WERI-Rb-1 (cell line): ENCODE measurements at places on chromosomes 12 and 14.
A peak's percentile ranks its signal among the peaks of the same experiment; 100 is the strongest.

GRCh38 chr14:100535287-100536120 is 51.7 kb downstream of the BEGAIN start:
- peak; percentile 3 for DNase-seq

DNA sequence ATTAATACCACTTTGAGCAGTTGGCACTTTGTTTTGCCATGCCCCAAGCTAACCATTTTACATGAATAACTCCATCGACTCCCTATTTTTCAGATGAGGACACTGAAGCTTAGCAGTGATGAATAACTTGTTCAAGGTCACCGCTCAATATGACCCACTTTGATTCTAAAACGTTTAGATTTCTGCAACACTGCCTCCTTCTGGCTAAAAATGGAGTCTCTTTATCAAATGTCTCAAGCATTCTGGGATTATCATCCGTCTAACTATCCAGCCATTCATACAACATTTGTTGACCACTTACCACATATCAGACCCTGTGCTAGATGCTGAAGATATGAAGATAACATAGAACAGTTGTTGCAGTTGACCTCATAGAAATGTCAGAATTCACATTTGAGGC is 298.0 kb downstream of the PPFIA2 start:
- DNase-seq: no peak

GRCh38 chr12:123288751-123289346 is 17.2 kb upstream of the CDK2AP1 start:
- no peak for DNase-seq

GRCh38 chr14:41605550-41606281 is 960 bp upstream of the LRFN5 start:
- no peak for DNase-seq

- DNase-seq: no peak
Observed at GRCh38 chr14:95258754-95259593, 60.7 kb downstream of the CLMN start.

DNA sequence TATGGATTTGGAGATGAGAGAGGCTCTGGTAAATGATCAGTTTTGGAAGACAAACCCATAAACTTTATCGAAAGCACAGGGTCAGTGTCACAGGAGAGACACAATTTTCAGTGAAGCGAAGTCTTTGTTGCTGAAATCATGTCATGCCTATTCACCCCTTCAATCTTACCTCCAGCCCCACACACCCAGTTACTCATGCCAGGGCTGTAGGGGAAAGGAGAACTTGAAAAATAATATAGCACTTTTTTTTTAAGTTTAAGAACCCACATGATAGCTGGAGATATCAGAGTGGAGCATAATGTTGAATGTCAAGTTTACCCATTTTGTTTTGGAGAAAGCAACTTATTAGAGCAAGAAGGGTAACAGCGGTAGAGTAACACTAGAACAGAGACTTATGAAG is 107.4 kb downstream of the SSPN start:
- no peak for DNase-seq

- DNase-seq: no peak
Observed at GRCh38 chr14:36465178-36465577, 54.9 kb downstream of the NKX2-1 start.

GRCh38 chr12:130818272-130818634 is 20.8 kb downstream of the STX2 start:
- DNase-seq: no peak

GRCh38 chr14:83196236-83196635 is 1662.6 kb upstream of the SEL1L start:
- no peak for DNase-seq

DNA sequence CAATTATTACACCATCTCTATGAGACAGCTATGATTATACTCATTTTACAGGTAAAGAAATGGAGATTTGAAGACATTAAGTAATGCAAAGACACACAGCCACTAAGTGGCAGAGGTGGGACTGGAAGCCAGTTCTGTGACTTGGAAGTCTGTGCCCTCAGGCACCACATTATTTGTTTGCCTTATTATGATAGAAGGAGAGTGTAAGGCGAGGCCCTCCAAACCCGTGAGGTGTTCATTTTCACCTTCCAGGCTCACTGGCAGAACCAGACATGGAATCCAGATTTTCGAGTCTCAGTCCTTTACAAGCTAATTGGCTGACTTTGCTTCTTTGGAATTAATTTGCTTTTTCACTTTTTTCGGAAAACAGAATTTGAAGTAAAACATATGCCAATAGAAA is 107.9 kb downstream of the CAND1 start:
- no peak for DNase-seq

DNA sequence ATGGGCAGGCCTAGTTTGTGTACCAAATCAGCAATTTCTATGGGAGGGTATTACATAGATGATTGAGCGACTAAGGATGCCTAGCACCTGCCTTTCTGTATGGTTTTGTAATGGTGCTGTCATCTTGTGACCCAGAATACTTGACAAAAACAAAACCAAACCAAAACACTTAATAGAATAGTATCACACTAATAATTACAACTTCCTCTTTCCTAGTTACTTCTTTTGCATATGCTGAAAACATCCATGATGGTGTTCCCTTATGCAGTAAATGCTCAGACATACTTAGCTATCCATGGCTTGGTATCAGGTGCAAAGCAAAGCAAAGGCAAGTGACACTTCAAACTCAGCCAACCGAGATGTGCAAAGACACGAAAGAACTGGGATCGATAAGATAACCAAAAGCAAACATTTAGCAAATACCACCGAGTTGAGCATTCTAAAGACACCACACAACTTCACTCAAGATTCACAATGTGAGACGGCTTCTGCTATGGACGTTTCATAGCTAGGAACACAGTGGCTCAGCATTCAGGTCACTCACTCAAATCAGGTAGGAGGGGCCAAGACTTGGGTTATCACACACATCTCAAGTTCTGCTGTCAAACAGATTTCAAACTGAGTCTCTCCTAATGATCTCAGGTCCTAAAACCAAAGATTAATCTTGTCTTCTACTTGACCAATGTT is 24.3 kb downstream of the PPP1CC start:
- DNase-seq: no peak

GRCh38 chr12:131971226-131971625 is 21.5 kb downstream of the EP400 start:
- DNase-seq: no peak
